Fibroblast of skin of left quadriceps (primary cell): ENCODE measurements at places on chromosomes 7 and 10.

DNA sequence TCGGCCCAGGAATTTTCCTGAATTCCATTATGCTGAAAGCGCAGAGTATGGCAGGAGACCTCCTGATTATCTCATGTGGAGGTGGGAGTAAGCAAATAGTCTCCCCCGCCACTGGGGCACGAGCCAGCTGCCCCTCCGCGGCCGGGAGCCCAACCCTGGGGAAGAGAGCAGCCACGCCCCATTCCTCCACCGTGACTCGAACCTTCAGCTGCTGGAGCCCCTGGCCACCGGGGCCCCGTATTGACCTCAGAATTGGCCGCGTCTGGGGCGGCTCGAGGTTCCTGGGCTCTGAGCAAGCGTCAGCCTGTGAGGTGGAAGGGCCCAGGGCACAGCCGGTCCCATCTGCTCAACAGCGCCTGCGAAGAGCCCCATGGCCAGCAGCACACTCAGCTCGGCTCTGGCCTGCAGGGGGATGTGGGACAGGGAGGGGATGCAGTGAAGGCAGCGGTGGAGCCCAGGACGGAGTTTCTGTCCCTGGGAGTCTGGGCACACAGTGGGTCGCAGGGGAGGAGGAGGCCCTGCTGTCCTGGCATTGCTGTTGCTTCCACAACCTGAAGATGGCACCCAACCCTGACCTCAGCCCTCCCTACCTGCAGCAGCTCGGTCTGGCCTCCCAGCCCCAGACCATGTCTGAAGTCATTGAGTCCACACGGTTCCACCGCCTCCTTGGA lies 97.8 kb downstream of the CHST15 start:
- DNase-seq = peak; percentile 31

- no peak for DNase-seq
These were observed 388.6 kb downstream of the EXOC4 start for GRCh38 chr7:133641436-133641835.

DNA sequence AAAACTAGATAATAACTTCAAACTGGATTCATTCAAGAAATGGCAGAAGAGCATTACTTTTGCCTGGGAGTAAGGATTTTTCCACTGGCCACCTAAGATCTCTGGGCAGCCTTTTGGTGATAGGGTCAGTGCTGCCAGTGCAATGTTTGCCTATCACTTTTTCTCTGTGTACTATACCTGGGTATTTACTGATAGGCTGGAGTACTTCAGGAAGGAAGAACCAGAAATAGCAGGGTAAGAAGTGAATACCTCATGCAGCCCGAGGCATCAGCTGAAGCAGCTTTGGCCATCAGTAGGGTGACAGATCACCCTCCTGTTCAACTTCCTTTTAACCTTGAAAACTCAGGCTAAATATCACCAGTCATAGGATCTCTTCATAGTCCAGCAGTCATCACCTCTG lies 5.5 kb upstream of the PAPSS2 start:
- no peak for DNase-seq

DNA sequence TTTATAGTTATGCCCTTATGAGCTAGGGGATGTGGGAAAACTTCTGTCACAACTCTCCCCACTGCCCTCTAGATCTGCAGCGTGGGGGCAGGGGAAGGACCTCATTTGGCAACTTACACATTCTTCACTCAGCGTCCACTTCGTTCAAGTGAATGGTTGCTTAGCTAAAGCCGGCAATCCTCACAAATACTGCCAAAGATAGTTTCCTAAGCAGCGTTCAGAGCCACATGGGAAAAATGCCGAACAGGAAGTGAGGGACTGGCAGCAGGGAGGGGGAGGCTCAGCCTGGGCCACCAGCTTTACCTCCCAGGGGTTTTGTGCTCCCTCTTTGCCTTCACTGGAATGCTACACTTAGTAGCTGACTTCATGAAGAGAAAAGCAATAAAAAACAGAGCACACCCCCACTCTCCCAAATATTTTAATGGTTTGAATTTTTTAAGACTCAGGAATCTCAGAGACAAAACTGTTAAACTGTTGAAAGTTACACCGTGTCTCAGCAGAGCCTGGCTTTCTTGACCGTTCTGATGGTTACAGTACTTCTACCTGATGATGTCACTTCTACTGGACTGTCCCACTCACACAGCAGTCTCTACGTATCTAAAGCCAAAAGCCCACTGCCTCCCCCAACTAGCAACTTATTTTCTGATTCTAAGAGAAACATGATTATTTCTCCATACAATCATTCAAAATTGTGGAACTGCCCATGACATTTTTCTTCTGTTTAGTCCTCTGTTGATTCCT lies 10.4 kb downstream of the GRM3 start:
- DNase-seq = no peak

DNA sequence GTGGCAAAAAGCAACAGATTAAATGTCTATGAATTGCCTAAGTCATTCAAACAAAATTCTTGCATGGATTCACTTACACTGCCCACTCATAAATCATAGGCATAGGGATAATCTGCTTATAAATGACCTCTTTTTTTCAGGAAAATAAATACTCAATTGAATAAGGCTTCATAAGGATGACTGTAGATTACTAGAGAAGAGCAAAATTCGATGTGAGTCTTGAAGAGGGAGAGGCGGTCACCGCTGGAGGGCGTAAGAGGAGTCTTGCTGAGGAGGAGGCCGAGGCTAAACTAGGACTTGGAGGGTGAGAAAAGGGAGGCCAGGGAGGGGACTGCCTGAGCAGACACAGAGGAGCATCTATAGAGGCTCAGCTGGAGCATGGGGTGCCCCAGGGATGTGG lies 135.4 kb upstream of the RSU1 start:
- no peak for DNase-seq

DNA sequence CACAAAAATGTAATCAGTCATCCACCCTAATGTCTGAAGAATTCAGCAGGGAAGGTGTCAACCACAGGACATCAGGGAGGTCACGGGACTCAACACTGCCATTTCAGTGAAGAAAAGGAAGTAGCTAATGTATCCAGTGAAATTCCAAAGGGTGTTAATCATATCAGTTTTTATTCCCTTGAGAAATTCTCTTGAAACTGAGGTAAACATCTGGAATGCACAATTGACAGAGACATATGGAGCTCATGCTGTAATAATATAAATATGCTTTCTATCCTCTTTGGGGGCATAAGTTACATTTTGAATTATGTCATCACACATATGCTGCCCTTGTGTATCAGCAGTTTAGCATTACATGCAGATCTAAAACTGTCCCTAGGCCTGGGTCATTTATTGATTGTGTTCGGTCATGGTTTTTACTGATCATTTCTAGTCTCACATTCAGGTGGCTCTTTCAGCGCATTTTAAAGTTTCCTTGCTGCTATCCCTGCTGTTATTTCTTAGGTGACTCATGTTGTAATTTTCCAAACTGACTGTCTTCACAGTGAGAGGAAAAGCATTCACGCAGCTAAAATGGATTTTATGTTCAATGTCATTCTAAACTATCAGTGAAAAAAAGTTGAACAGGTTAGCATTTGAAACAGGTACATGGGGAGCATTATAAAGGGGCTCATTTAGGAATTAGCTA lies 273.9 kb downstream of the TSPAN12 start:
- peak; percentile 98 for DNase-seq
